Naive thymus-derived CD4-positive, alpha-beta T cell (primary cell): ENCODE measurements at places on chromosomes 1 and 21. TPM values are rescaled to one million over a fixed set of nuclear protein-coding genes. Genes with fewer than 3 reads are reported as not detected.

Gene HNRNPCL2
- not detected for total RNA-seq

Gene VHLL
- not detected for total RNA-seq

DNA sequence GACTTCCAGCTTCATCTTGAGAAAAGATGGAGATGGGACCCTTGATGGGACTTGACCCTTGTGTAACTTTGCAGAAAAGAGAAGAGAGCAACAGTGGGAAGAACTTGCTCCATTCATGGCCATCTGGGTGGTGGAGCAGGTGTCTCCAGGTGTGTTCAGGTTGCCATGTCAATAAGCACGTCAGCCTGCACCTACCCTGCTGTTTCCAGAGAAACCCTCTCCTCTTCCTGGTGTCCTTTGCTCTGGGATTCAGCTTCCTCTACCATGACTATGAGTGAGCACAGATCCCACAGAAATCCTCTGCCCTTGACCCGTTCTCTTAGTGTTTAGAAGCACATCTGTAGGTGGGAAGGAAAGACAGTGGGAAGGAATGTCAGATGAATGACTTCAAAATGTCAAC, 21.8 kb upstream of the OTUD3 start:
- no peaks in the 10 kb centered on the region for H3K4me1 ChIP-seq
- no peak for DNase-seq
- no peaks in the 10 kb centered on the region for H3K36me3 ChIP-seq
- no peaks in the 10 kb centered on the region for H3K27me3 ChIP-seq
- H3K4me3 ChIP-seq, result no peak overlapping the region

- peaks cover 19% of the 10 kb centered on the region for H3K4me1 ChIP-seq
- H3K36me3 ChIP-seq, result no peaks in the 10 kb centered on the region
- DNase-seq, result no peak
These were observed 1.4 kb downstream of the VPS13D start for GRCh38 chr1:12231276-12231595.

GRCh38 chr1:57146100-57146499, 180.3 kb upstream of the C8B start:
- H3K4me3 ChIP-seq, result no peak overlapping the region
- no peaks in the 10 kb centered on the region for H3K36me3 ChIP-seq
- H3K4me1 ChIP-seq, result no peaks in the 10 kb centered on the region
- no peaks in the 10 kb centered on the region for H3K27me3 ChIP-seq
- no peak for DNase-seq
- no peak overlapping the region for H3K27ac ChIP-seq

DNA sequence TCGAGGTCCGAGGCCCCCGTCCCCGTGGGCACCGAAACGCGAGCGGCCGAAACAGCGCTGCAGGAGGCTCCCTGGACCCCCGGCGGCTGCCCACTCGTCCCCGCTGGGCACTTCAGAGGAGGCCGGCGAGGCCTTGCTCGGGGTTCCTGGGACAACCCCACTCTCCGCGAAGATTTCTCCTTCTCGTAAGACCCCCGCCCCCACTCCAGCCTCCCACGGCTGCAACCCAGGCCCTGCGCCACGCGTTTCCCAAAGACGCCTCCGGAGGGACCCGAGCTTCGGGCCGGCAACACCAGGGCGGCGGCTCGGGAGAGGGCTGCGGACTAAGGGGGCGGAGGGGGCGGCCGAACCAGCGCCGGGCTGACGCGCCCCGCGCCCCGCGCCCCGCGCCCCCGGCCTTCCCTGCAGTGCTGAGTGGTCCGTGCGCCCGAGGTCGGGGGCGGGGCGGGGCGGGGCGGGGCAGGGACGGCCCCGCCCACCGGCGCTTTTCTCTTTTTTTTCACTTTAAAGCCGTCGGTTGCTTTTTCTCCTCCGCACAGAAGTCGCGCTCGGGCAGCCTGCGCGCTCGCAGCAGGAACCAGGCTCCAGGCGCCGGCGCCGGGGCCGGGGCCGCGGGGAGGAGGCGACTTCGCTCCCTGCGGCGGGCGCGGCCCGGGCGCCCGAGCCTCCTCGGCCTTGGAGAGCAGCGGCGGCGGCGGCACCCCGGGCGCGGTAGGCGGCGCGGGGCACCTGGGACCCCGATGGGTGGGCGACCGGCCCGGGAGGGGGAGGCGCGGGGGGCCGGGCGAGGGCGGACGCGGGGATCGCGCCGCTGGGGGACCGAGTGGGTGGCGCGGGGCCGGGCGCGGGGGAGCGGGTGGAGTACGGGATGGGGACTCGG, at the start of gene SPSB1:
Gene SPSB1, plus strand, starts transcription at position 534 of the 880 bp plus-strand sequence. CDS start 62,998 bp downstream, outside the sequence.
- H3K4me3 ChIP-seq, result peak within 1 kb of the TSS; percentile 55
- peaks cover 6% of the 10 kb centered on the region for H3K4me1 ChIP-seq
- peak within 1 kb of the TSS; percentile 27 for H3K27ac ChIP-seq
- no peaks in the 10 kb centered on the region for H3K27me3 ChIP-seq
- peak; percentile 39 for DNase-seq
- H3K36me3 ChIP-seq, result no peaks in the 10 kb centered on the region

- H3K4me1 ChIP-seq, result no peaks in the 10 kb centered on the region
- H3K4me3 ChIP-seq, result no peak overlapping the region
- no peaks in the 10 kb centered on the region for H3K36me3 ChIP-seq
- H3K27me3 ChIP-seq, result no peaks in the 10 kb centered on the region
- no peak overlapping the region for H3K27ac ChIP-seq
These were observed 180.6 kb downstream of the COL24A1 start for GRCh38 chr1:85975912-85976371.
